Osteocyte (in vitro differentiated cells): ENCODE measurements at places on chromosomes 12 and 14. TPM values are rescaled to one million over a fixed set of nuclear protein-coding genes. Genes with fewer than 3 reads are reported as not detected.

- no peak for DNase-seq
Measured at GRCh38 chr14:75289840-75290388, 11.3 kb downstream of the FOS start.

The REM2 gene
- 0.18 and 0.35 TPM in 2 replicates for total RNA-seq

DNA sequence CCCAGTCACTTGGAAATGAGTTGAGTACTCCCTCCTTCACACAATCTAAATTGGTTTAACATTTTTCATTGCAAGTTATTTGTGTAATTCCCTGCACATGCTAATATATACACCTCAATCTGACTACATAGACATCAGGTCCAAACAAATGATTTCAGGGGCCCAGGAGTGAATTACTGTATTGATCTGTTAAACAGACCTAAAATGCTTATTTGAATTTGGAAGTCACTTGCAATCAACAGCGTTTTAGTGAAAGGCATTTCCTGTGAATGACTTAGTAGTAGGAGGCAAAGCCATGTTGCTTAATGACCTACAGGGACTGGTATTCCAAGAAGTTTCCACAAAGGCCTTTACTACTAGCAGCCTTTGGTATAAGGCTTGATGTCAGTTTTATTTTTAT lies 22.6 kb upstream of the SLC15A5 start:
- no peak for DNase-seq

The SPSB2 gene
- total RNA-seq: 9.2 and 11.5 TPM in 2 replicates

DNA sequence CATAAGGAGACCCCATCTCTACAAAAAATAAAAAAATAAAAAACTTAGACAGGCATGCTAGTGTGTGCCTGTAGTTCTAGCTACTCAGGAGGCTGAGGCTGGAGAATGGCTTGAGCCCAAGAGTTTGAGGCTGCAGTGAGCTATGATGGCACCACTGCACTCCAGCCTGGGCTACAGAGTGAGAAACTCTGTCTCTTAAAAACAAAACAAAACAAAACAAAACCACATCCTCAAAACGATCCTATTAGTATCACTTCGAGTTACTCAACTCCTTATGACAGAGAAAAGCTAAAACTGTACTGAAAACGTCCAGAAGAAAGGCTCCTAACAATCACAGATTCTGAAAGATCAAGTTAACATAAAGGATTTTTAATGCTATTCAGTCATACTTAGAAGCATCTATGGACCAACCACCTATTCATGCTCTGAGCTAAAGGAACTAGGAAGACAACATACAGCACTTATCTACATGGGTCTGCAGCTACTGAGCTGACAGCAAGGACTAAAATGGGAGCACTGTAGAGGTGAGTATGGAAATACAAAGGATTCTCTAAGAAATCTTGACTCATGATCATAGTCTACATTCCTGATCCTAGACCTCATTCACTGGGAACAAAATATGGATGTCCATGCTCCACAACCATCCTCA lies 75.3 kb upstream of the DUSP6 start:
- DNase-seq: no peak

DNA sequence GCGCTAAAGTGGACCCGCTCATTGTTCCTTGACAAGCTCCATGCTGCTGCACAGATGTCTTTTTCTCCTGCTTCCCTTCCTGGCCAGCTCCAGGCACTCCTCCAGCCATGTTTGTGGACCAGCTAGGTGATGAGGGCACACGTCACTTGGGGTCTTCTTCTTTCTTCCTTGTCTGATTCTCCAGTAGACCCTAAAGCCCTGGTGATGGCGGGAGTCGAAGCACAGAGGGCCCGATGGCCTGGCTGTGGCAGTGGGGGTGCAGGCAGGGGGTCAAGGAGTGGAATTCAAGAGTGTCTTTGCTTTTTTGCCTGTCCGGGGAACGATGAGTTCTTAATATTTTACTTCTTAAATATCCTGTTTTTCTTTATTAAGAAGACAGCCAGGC lies 23.0 kb upstream of the AMN start:
- no peak for DNase-seq
